ENCODE measurements at places on chromosomes 7 and 10.

DNA sequence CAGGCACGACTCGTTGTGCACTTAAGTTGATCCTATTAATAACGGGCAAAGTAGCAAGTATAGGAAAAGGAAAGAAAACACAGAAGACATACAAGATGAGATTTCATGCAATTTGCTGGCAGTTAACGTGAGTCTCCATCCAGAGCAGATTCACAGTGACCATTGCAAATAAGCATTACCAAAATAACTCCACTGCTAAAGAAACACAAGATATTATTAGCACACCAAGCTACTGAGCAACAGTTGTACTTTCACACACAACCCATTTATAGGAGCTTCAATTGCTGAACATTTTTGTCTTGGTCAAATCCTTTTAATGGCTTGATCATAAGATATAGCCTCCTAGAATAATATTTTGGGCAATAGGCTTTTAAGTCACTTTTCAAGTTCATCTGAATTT, 187.7 kb upstream of the HGF start:
- DNase-seq: no peak

DNA sequence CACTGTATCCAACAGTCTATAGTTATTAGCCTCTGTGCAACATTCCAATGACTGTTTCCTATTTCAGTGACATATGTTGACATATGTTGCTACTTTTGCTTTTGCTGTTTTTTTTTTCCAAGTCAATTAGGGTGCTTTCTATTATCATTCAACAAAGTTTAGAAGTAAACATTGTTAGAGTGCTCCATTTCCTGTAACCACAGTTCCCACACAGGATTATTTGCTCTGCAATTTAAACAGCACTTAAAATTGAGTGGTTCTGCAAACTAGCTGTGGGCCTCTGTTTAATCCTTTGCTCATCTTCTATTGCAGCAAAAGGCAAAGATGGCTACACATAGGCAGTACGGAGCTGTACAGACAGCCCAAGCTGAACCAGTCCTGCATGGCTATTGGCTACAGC, 46.5 kb upstream of the PTN start:
- DNase-seq: no peak

GRCh38 chr10:21985541-21985940, 18.0 kb downstream of the DNAJC1 start:
- no peak for DNase-seq

DNA sequence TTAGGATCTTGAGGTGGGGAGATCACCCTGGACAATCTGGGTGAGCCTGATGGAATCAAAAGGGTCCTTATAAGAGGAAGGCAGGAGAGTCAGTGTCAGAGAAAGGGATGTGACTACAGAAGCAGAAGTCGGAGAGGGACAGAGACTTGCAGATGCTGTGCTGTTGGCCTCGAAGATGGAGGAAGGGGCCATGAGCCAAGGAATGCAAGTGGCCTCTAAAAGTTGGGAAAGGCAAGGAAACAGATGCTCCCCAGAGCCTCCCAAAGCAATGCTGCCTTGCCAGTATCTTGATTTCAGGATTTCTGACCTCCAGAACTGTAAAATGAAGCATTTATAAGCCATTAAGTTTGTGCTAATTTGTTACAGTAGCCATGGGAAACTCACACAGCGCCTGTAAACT, 165.2 kb downstream of the FANK1 start:
- DNase-seq: no peak

GRCh38 chr7:1141651-1142050, 18.3 kb downstream of the ZFAND2A start:
- DNase-seq: no peak

- DNase-seq: no peak
Measured at GRCh38 chr10:34400075-34400474, 415.0 kb downstream of the PARD3 start.

GRCh38 chr7:73642834-73643233, 18.5 kb upstream of the MLXIPL start:
- no peak for DNase-seq

DNA sequence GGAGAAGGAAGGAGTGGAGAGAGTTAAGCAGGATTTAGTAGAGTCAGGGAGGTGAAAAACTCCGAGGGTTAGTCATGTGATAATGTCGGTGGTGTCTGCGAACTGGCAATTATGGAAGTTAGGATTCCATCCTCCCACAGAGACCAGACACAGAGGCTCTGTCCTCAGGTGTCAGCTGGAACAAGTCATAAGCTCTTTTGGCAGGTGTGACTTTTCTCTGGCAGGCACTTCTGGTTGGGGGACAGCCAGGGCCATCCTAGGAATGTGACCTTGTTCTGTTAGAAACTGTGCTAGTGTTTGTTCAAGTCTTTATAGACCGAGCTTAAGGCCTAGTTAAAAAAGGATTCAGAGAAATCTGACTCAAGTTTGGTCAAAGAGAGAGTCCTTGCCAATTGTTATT, 371.0 kb downstream of the DPP6 start:
- DNase-seq: no peak

GRCh38 chr10:86553639-86554038, 32.0 kb upstream of the WAPL start:
- no peak for DNase-seq

GRCh38 chr10:59060852-59061251, 115.6 kb upstream of the PHYHIPL start:
- DNase-seq: no peak

DNA sequence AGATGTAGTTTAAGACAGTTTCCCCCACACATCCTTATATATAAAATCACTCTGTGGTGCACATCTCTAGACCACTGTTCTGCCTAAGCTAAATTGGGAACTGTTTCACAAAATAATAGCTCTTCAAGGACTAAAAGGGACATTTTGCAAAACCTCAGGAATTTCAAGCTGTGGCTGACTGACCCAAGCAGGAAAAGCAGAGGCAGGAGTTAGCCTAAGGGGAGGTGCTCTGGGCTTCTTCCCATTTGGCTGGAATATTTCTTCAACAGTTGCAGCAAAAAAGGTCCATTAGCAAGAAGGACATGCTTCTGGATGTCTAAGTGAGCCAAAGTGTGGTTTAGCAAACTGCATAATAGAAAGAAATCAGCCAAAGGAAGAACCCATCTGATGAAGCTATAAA, 551.2 kb upstream of the ANKRD30A start:
- DNase-seq: no peak

- DNase-seq: no peak
Measured at GRCh38 chr7:83835424-83835823, 186.5 kb upstream of the SEMA3E start.

DNA sequence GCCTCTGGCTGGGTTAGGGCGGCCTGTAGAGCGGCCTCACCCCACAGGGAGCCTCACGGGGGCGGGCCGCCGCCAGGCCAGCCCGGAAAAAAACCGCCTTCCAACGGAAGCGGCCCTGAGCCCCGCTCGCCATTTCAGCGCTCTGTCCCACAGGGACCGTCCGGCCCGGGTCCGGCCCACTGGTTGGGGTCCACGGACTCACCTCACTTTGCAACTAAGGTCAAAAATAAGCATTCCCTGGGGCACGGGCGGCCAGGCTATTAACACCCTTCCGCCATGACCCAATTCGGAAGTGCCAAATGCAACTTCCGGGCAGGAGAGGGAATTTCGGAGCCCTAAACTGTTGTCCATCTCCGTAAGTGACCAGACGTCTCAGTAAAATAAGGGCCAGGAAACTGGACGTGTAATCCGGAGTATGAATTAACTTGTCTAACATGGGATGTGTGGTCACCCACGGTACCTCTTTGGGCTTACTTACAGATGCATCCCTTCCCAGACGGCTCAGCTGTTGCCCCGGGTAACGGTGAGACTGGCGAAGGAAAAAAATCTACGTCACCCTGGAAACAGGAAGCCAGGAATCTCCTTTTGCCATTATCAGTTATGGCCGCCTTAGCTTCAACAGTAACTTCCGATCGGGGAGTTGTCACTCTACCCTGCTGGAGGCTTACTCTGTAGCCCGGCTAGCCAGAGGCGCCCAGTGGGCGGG, at the start of gene BBIP1:
TSS of gene BBIP1 (minus strand) at position 538 of the 706 bp plus-strand sequence. CDS start 1,023 bp downstream, outside the sequence.
- peak; percentile 100 for DNase-seq

- no peak for DNase-seq
Measured at GRCh38 chr7:134186801-134187200, 59.7 kb downstream of the LRGUK start.

GRCh38 chr7:151722533-151722932, 154.4 kb downstream of the PRKAG2 start:
- DNase-seq: no peak

DNA sequence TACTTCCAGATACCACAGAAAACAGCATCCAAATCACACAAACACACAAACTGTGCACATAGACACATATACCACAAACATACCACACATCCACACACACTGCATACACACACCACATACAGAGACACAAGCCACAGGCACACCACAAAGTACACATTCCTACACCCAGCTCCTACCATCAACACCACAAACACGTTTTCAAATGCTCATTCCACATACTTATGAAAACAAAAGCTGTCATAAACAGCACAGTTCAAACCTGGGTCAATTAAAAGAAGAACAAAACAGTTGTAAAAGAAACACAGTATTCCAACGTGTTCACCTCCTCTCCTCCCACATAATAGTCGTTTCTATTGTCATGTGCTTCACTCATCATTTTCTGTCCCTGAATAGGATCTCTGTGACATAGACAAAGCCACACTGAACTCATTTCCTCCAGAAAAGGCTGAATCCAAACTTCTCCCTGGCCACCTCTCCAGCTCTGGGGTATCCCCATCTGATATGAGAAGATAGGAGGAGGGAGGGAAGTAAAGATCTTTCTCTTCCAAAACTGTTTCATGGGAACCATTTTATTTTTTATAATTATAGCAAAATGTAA, 89.2 kb downstream of the CXCL12 start:
- DNase-seq: no peak

DNA sequence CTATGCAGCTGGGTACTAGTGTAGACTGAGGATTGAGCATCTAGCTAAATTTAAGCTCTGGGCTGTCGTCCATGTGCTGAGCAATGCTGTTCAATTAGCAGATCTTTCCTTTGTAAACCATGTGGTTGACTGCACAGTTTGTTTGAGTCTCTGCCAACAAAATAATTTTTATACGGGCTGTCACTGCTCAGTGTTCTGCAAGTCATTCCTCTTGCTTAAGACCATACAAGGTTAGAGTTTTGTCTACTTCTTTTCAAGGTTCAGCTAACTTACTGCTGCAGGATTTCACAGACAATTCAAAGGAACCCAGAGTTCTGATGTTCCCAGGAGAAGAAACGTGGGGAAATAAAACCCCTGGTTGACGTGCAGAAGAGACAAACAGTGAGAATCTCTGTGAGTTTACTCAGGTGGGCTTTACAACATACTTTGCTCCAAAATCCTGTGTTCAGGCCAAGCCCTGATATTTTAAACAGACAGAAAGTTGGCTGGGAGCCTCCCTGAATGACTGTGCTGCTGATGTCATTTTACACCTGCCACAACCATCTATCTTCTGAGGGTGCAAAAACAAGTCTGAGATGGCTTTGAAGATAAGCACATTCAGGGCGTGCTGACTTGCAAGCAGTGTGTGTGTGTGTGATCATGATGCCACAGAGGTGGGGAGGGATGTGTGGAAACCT, 177.1 kb upstream of the SVIL start:
- DNase-seq: peak; percentile 52

DNA sequence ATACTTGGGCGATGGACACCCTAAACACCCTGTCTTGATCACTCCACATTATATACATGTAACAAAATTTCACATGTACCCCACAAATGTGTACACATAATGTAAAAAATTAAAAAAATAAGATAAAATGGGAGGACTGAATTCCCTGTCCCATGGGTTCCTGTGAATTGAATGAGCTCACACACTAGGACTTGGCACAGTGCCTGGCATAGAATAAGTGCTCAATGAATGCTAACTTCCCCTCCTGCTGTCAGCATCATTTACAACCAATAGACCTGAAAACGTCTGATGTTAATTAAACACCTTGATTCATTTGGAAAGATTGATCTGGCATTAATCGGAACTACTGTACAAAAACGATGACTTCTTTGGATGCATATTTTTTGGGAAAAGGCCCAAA, 117.3 kb upstream of the ZNF438 start:
- DNase-seq: no peak

GRCh38 chr7:103297837-103298179, 573 bp downstream of the PMPCB start:
- no peak for DNase-seq

DNA sequence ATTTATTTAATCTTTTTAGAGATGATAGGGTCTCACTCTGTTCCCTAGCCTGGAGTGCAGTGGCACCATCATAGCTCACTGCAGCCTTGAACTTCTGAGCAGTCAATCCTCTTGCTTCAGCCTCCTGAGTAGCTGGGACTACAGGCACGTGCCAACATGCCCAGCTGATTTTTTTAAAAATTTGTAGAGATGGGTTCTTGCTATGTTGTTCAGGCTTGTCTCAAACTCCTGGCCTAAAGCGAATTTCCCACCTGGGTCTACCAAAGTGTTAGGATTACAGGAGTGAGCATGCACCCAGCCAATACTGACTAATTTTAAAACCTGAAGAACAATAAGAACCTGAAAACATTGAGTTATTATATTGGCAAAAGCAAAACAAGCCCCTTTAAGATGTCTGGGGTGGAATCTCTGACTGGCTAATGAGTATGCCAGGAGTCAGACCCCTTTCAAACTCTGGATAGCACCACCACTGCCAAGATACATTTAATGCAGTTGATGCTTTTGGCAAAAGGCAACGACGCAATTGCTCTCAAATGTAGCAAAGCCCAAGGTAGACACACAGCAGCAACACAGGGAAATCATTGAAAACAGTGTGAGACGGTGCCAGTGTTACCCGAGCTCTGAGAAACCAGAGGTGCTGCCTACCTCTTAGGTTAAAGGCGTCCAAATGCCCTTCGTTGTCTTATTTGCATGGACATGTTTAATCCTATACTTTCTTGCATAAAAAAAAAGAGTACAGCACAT, 40.7 kb upstream of the TOMM7 start:
- no peak for DNase-seq

GRCh38 chr10:118592675-118593330, 2.6 kb downstream of the PRLHR start:
- DNase-seq: no peak

DNA sequence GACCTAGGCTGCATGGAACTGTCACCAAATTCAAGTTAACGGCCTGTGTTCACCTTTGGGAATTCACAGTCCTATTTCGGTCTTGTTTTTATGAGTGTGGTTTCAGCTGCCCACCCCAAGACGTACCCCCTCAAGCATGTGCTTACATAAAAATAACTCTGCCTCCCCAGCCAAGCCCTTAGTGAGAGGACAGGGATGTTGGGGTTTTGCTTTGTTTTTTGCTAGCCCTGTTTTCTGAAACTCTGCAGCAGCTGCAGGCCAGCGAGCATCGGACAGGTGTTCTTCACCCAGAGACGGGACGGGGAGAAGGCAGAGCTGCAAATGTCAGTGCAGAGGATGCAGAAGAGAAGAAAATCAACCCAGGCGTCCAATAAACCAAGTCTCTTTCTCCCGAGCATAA, 13.5 kb downstream of the CHST15 start:
- no peak for DNase-seq

DNA sequence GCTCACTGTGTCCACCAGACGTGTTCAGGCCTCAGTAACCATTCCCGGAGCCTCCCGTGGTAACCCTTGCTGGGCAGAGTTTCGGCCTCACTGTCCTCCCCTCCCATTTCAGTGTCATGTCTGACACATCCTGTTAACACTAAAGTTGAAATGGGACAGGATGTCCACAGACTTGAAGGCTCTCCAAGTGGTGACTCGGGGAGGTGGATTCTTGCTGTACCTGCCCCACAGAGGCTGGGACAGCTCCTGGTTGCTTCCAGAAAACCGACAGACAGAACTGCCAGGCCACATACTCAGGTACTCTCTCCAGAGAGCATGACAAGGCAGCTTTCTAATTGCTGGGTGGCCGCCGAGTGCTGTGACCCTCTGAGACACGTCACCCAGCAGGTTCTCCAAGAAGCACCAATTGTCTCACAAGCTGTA, 17.9 kb upstream of the CYTH3 start:
- peak; percentile 31 for DNase-seq

- DNase-seq: no peak
Measured at GRCh38 chr10:8444630-8445029, 390.1 kb downstream of the GATA3 start.
